ENCODE measurements at places on chromosomes 11 and 22.

DNA sequence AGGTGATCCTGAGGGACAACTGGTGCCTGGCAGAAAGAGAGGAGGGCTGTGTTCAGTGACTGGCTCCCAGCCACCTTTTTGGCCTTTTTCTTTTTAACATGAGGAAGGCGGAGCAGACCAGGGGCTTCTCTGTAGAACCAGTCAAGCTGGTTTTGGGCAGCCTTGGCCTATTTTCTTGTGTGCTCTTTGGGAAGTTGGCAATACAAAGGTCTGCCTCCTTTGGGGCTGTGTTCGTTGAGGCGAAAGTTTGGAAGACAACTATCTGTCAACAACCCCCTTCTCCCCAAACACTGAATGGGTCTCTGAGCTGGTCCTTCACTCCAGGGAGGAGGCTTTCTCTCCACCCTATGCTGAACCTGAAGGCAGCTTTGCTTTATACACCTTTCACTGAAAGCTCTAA lies 8.5 kb downstream of the MARK2 start:
- no peak for DNase-seq

- DNase-seq, result no peak
Observed at GRCh38 chr11:849104-849824, 6.6 kb downstream of the TSPAN4 start.

- no peak for DNase-seq
Observed at GRCh38 chr11:33866936-33867335, 24.9 kb downstream of the LMO2 start.

DNA sequence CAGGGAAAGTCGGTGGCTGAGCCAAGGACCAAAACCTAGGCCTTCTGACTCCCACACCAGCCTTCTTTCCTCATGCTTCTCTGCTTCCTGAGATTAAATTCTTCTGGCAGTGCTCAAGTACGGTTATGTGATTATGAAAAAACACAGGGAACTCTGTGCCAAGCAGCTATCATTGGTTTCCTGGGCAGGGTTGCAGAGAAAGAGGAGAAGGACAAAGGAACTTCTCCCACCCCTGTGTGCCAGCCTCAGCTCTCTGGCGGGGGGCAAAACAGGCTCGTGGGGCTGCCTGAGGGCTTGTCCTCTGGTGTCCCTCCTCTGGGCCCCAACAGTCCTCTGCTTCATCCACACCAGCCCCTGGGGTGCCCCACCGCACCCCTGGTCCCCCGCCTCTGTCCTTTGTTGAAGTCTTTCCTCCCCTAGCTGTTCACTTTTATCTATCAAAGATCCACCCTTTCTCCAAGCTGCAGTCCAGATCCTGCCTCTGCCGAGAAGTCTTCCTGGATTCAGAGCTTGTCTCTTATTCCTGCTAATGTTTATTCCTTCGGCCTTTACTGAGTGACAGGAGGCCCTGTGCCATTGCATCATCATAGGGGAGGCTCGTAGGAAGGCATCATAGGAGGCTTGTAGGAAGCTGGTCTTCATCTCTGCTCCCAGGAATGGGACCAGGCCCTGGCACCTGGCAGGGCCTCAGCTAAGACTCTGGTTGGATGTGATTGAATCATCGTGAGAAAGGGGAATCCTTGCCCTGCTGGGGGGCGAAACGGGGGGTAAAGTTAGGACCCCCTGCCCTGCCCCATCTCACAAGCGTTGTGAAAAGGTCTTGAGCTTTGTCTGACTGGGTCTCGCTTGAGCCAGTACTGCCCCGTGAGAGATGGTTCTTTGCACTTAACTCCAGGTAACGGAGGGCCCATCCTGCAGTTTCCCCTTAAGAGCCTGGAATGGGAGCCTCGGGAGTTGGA lies 11.5 kb upstream of the FTH1 start:
- DNase-seq, result no peak

- DNase-seq, result peak; percentile 53
Observed at GRCh38 chr22:46614025-46614931, 5.9 kb upstream of the GRAMD4 start.

DNA sequence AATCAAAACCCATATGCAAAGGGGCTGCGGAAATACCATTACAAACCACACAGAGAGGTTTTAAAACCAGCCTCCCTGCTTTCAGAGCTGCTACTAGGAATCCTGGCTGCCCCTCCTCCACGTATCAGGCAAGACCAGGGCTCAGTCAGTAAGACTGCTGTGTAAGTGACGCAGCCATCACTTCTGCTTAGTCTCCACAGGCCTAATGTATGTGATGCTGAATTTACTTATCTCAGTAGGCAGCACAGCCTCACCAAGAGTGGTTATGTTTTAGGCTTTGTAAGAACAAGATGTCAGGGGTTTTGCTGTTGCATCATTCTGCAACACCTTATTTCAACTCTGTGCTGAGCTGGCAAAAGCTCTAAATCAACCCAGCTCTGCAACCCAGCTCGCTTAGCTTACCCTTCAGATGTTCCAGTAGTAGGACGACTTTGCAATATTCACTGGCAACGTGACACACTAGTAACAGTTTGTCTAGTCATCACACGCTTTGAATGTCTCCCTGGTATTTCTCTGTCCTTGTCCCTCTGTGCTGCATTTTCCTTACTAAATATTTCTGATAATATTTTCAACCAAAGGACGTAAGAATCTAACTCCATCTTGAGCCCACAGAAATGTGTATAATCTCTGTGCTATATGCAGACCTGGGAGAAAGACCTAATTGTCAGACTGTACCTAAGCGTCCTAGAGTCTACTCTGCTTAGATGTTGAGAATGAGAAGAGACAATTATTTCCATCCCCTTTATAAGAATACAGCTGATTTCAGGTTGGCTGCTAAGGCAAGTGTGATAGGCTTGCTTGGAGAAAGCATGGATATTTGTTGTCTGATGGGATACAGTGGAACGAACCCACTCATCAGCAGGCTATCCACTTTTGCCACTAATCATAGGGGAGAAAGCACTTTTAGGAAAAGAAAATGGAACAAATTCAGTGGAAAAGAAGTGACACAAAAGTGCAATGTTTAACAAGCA lies 72.2 kb downstream of the LARGE2 start:
- DNase-seq, result no peak

GRCh38 chr11:5040876-5041275 lies 5.5 kb upstream of the OR52J3 start:
- DNase-seq, result no peak

- DNase-seq, result no peak
Observed at GRCh38 chr11:88281317-88281712, 56.2 kb downstream of the CTSC start.

DNA sequence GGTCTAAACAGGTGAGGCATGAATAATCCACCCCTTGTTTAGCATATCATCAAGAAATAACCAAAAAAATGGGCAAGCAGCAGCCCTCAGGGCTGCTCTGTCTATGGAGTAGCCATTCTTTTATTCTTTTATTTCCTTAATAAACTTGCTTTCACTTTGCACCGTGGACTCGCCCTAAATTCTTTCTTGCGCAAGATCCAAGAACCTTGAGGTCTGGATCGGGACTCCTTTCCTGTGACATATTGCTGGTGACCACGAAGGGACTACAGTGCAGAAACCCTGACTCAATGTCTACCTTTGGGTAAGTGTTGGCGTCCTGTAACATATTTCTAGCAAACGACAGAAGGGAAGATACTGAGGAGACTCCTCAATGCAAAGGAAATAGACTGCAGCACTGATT lies 1099.2 kb downstream of the FAM181B start:
- DNase-seq, result no peak

DNA sequence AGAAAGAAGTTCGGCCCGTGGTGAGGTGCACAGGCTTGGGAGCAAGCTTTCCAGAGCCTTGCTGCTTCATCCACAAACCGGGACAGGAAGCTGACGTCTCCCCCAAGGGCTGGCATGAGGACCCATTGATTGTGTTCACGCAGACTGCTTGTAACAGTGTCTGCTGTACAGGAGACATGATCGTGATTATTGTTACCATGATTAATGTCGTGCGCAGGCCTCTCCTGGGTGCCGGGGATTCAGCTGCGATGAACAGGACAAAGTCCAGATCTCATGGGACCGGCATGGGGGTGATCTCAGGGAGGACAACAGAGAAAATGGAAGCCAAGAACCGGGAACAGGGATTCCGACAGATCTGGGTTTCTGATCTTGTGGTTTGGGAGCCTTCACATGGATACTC lies 219.9 kb downstream of the BRD1 start:
- DNase-seq, result no peak

DNA sequence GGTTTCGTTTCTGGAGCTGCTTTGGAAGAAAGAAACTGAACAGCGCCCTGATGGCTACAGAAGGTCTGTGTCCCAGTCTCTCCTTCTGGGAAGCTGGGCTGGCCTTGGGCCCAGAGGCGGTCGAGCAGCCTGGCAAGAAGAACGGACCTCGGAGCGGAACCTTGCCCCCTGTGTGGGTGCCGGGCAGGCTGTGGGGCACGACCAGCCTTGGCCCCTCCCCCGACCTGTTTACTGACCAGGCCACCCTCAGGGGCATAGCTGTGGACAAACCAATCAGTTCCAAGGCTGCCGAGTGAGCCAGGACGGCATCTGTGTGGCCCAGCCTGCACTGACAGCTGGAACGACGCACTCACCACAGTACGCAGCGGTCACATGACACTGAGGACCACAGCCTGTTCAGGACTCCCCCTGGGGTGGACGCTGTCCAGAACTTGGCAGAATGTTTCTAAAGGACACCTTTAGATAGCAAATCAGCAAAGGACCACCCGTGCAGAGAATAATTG lies 7.2 kb downstream of the PIM3 start:
- DNase-seq, result no peak

DNA sequence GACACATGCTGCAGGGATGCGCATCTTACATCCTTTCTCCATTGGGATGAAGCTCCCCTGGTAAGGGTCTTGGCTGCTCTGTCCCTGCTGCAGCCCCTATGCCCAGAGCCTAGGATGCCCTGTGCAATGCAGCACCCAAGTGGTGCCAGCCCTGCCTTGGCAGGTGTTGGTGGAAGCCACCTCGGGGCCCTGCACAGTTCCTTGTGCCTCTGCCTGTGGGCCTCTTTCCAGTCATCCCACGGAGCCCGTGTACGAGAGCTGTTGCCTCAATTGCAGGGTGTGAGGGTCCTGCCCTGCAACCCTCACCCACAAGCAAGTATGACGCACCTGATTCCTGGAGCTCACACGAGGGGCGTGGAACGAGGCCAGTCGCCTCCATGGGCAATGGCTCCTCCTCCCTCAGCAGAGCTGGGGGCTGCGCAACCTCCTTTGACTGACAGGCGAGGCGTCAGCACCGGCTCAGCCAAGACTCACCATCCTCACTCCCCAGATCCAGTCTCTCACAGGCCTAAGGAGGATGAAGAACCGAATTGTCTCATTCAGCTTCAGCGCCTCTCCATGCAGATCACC lies 719.6 kb downstream of the BRD1 start:
- DNase-seq, result no peak

- no peak for DNase-seq
Observed at GRCh38 chr11:105673089-105673488, 63.2 kb downstream of the GRIA4 start.

DNA sequence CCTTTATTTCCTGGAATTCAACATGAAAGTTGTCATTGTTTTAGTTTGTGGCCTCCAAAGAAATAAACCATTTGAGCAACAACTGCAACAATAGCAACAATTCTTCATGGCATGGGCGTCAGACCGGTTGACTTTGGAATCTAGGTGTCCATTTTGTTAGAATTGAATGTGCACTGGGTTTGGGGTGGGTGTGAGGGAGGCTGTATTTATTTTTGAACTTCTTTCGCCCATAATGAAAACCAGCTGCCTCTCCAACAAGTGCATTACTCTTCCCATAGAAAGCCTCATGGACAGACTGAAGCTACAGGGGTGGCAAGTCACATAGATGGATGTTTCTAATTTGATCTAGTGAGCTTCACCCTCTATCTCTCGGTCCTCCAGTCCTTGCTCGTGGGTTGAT lies 85.4 kb downstream of the ADAMTS15 start:
- no peak for DNase-seq

- DNase-seq, result no peak
Observed at GRCh38 chr11:22203281-22203680, 10.4 kb downstream of the ANO5 start.

GRCh38 chr22:37254867-37255233 lies 10.8 kb upstream of the RAC2 start:
- DNase-seq, result no peak

- no peak for DNase-seq
Observed at GRCh38 chr11:3030289-3031070, 26.7 kb downstream of the CARS1 start.

- DNase-seq, result no peak
Observed at GRCh38 chr22:36228944-36229343, 10.4 kb downstream of the APOL2 start.

DNA sequence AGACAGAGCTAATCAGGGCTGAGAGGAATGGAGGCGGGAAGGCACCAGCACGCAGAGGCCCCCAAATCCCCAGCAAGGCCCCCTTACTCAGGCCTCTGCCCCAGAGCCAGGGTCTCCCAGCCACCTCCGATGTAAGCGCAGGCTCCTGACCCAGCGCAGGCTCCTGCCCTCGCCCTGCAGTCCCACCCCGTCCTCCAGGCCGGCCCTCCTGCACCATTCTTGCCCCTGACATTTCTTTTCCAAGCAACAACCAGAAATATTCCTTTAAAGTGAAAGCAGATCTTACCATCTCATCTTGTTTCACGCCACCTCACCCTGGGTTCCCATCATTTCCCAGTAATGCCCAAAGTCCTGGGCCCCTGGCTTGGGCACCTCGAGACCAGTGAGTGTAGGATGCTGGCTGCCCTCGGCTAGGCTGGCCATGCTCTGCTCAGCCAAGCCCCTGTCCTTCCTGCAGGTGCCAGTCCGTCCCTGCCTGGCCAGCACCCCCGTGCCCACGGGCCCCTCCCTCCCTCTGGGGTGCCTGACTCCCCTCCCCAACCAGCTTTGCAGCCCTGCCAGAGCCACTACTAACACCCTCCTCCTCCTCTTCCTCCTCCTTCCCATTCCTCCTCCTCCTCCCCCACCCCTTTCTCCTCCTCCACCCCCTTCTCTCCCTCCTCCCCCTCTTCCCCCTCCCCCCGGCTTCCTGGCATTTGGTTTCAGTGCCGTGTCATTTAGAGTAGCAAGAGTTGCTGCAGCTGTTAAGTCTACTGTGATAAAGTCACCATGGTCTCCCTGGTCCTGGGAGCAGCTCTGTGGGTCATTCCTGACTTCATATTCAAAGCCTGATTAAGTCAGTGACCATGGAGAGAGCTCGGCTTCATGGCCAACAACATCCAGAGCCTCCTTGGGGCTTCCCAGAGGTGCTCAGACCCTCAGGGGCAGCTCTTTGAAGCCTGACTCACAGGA lies 78.7 kb downstream of the PIWIL3 start:
- DNase-seq, result no peak

DNA sequence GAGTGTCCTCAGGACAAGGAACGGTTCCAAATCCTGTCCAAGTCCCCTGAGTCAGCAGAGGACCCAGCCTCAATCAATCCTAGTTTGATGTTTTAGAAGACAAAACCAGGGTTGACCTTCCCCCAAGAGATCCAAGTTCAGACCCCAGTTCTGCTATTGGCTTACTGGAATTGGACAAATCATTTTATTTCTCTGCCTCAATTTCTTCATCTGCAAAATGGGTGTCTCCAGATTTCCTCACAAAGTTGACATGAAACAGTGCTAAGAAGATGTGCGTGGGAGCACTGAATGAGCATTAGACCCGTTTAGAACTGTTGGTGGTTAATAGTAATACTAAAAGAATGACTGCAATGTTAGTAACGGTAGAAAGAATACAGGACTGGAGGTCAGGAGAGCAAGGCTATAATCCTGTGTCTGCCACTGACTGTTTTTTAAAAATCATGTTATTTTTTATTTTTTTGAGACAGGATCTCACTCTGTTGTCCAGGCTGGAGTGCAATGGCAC lies 32.8 kb upstream of the SCUBE1 start:
- no peak for DNase-seq
